GM19239 (cell line): ENCODE measurements at places on chromosomes 5 and 9.

- DNase-seq: no peak
Observed at GRCh38 chr9:135372501-135373008, 107.0 kb upstream of the PPP1R26 start.

DNA sequence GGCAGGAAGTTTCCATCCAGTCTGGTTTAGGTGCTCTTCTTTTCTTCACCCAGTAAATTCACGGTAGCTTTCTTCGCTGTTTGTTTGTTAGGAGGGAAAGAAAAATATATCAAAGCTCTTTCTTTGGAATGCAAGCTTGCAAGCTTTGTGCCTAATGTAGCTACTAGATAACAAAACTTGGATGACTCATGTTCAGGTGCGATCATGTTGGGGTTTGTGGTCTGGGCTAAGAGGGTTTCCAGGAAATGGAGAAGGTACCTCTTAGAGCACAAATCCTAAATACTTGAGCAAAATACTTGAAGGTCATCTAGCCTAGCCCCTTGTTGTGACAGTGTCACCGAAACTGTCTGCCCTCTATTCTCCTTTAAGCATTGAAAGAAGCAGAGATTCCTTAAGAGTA, 17.7 kb downstream of the SRP19 start:
- no peak for DNase-seq

DNA sequence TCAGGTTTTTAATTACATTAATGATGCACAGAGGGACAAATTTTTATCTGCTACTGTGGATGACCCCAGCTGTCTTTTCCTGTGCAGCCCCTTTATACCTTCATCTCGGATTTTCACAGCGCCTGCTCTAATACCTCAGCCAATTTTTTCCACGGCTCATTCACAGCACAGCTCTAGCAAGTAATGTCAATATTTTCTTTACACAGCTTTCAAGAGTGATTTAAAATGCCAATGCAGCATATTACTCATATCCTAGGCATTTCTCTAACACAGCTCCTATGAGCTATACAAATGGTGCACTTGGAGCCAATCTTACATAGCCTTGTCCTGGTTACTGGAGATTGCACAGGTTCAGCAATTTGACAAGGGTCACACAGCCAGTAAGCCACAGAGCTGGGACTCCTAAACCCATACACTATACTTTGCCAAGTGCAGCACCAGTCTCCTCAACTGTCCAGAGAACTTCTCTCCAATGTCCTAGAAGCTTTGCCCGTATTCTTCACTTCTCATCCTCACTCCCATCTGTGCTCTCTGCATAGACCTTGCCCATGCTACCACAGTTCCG, 661.8 kb downstream of the DTWD2 start:
- DNase-seq: no peak

GRCh38 chr5:172046593-172046992, 40.2 kb upstream of the FBXW11 start:
- DNase-seq: no peak

DNA sequence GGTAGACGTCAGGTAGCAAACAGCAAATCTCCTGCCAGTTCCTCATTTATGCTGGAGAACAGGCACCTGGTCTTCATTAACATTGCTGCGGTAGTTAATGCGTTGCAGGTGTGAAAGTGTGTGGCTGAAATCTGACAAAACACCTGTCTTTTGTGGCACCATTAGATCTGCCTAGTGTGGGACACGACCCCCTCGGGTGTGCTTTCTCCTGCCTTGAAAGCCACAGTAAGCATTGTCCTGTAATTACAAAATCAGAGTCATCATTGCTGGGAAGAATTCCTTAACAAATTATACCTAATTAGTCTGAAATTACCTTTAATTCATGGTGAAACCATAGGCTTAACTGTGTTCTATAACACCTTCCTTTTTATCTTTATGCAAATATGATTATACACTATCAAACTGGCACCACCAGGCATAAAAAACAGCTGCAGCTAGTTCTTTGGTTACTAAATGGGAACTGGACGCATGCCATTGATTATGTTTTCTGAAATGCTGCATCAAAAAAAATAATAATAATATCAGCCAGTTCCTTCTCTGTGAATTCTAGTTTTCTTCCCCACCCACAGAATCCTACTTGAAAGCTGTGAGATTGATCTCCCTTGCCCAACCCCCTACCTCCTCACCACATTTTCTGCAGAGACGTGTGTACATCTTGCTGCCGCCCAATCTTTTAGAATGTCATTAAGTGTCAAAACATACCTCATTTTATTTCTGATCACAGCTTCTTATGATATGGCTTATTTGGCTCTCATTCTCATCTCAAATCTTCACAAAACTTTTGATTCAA, 374.0 kb downstream of the NFIB start:
- DNase-seq: no peak

DNA sequence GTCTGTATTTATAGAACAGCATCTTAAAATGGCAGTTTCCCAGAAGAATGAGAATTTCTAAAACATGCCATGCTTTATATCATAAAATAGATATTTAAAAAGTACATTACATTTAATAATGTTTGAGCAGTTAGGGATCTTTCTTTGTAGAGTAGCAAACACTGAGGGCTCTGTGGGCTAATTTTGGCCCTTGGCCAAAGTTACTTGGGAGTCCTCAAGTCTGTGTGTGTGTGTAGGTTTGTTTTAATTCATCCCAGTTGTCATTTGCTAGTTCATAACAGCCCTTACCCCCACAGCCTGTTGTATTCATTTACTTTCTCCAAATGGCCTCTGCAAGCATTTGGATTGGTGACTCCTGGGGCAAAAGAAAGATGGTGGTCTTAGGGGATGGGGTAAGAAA, 576.4 kb upstream of the SGCD start:
- DNase-seq: no peak

DNA sequence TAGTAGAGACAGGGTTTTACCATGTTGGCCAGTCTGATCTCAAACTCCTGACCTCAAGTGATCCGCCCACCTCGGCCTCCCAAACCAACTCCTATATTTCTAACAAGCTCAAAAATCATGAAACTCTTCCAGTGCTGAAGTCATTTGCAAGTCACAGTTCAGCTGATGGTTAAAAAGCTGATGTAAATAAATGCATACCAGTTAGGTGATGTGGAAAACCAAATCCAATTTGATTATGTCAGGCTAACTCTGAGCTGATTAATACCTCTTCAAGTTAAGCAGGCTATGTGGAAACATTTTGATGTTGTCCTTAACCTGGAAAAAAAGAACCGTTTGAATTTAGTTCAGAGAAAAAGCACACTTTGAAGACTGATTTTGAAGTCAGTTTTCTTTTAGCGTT, 51.0 kb downstream of the TMEM252 start:
- no peak for DNase-seq

DNA sequence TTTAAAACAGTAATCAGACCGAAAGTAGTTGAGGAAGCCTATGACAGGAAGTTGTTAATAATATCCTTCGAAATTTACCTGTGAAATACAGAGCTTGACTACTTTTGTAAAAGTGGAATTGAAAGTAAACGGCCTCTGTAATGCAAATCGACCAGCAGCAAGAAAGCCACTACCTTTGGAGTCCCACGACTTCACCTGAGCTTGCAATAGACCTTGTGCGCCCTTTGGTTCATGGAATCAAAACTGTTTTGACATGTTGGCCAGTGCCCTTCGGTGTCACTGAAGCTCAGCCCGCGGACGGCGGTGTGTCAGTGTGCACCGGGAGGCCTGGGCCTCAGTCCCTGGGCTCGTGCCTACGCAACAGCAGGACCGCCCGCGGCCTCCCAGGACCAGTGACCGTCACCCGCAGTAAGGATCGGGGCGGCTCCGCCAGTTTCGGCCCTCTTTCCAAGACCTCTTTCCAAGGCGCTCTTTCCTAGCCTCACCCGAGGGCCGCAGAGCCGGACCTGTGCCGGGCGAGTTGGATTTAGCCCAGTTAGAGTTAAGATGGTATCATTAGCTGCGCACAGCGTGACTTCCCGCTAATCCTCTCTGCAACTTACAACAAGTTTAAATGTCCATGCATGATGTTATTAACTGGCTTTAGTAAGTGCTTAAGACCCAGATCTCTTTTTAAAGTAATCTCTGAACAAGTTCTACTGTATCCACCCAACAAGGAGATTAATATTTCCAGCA, 223.3 kb downstream of the MEF2C start:
- DNase-seq: no peak

DNA sequence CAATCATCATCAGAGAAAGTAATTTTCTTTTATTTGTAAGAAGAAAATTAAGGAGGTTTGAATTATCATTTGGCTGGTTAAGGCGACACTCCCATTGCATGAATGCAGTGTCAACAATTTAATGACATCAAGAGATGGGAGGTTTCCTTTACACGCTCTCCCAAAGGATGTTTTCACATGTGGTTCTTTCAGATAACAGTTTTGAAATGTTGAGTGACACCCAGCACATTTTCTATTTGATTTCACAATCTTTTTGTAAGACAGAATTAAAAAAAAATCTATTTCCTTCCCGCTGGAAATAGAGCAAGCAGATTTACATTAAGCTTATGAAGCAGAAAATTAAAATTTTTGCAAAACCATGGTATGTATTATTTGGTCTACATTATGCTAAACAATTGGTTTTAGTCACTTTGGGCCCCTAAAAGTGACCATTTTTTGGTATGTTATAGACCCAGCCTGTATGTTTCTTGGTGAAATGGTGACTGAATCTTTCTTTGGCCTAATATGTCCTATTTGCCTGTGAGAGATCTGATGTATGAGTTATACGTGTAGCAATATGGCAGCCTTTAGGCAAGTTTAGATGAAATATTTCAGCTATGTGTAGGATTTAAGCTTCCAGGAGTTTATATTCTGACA, 18.9 kb upstream of the ANKRD55 start:
- no peak for DNase-seq

DNA sequence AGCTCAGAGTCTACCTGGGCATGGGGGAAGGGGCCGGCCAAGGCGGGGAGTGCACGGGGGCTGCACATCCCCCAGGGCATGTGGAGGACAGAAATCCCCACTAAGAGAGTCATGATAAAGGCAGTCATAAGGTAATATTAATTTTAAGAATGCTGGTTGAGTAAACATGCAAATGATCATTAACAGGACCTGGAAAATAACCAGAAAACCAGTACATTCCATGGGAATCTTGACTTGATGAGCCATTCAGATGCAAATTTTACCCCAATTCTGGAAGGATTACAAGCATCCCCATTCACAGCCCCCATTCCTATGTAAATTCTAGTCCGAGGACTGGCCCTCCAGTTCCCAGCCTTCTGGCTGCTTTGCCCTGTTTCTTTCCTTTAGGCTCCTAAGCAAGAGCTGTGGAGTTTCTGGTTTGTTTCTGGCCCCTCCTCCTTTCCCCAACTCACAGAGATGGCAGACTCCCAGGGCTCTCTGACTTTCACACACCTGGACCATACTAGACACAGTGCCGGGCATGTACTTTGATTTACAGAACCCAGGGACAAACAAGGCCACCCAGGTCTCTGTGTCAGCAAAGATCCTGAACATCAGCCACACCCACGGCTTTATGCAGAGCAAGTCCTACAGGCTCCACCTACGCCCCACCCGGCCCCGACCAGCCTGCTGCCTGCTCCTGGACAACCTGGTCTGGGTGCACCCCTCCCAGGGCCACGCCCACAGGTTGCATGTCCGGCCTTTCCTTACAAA, 62.7 kb downstream of the SEMA4D start:
- DNase-seq: no peak

DNA sequence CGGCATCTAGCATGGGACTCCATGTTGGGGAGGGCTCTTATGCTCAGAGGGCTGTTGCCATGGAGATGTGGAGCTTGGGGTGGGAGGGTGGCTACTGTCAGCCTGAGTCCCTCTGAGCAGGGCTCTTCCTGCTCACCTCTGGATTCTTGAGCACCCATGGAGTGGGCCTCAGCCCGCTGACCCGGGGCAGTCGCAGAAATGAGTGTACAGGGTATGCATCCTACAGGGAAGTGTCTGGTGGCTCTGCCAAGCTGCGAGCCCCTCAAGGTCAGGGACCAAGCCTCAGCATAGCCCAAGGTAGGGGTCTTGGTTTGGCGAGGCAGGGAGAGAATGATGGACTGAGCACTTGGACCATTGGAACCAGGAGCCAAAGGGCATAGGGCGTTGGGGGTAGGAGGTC, 104.1 kb downstream of the DAB2IP start:
- no peak for DNase-seq

GRCh38 chr5:133925866-133926488, 42.4 kb downstream of the C5orf15 start:
- DNase-seq: no peak

DNA sequence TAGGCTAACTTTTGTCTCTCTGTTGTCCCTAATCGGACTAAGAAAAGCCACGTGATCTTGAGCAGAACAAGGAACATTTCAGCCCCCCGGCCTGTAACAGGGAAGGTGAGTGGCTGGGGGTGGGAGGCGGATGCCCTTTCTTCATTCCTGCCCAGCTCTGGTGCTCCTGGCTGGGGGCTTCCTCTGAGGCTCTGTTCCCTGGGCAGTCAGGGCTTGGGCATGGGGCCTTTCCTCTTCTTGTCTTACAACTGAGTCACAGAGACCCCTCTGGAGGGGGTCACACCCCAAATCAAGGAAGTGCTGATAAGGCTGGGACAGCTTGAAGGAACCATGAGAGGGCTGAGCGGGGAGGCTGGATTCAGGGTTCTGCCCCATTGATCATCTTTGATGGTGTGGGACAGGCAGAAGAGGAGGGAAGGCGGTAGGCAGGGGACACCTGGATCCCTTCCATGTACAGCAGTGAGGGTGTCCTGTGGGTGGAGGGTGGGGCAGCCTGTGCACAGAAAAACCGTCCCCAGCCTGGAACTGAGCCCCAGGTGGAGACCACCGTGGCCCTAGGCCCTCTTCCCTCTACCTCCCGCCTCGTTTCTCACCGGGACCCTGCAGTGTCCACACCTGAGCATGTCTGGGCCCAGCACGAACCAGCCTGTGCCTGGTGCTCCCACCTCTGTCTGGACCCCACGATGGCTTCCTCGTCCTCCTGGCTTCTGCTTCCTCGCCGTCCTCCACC, 257.7 kb upstream of the IRX1 start:
- DNase-seq: no peak

- peak; percentile 44 for DNase-seq
Observed at GRCh38 chr5:72848474-72849428, 32.3 kb downstream of the TNPO1 start.

DNA sequence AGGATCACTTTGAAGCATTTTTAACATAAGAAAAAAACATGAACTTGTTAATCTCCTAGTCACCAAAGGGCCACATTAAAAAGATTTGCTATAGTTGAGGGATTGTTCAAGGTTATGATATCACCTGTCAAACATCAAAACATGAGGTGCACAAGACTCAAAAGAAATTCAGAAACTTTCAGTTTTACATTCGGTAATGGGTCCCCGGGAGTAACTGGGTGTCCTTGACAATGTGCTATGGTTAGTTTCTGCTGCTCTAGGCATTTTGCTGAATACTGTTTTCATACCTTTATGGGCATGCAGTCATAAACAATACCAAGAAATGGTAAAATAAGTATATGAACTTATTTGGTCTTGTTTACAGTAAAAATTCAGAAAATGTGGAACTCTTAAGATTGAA, 92.8 kb upstream of the EDIL3 start:
- no peak for DNase-seq

GRCh38 chr9:9124616-9125015, 1325.0 kb upstream of the DMAC1 start:
- no peak for DNase-seq

DNA sequence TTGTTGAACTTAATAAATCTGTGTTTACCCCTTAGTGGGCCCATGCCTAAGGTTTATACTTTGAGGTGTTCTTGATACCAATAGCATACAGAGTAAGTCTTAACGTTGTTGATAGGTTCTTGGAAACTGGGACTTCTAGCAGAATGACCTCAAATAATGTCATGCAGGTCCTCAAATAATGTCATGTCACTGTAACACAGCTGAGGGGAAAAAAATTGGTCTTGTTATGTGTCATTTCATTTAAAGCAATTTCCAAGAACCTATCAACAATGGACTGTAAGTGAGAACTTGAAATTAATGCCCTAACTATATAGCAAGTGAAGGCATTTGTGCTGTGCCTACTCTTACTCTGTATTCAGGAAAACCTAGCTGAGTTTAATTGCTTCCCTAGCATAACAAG, 7.2 kb downstream of the DNAJA1 start:
- no peak for DNase-seq
